Right renal cortex interstitium (tissue), 3 donors: ENCODE measurements at places on chromosomes 3 and 15.

DNA sequence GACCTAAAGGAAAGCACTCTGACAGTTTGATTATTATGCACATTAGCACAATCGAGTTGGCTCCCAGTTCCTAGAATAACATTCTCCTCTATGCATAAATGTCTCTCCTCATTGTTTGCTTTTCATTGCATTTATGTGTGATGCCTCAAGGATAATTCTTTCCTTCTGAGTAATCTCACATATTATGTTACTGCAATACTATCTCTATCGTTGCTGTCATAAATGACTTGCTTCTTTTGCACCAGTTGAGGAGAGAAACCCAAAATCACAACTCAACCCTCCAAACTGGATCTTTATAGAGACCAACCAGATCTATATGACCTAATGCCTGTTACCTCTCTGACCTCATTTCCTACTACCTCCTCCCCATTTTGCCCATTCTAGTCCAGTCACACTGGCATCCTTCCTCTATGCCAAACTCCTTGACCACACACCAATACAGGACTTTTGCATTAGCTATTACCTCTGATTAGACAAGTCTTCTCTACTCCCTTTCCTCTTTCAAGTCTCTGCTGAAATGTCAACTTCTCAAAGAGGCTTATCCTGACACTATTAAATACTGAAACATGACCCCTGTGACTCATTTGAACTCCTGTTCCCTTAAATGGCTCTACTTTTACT, 1026.0 kb downstream of the TUSC7 start:
- no peak for DNase-seq

GRCh38 chr3:194124193-194124592, 11.8 kb upstream of the HES1 start:
- DNase-seq = no peak

DNA sequence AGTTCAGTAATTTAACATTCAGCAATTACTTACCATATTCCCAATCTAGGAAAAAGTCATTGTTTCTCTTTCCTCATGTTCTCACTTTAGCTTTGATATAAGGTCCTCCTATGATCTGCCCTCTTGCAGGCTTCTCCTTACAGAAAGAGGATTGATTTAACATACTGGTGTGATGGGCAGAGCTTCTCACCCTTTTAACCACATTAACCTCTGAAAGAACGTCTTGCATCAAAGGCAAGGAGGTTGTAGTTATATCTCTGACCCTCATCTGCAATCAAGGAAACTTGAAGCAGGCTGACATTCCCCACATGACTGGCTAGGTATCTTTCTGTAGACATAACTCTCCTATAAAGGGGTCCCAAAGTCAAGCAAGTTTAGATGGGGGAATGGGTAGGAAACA, 39.5 kb downstream of the BTLA start:
- no peak for DNase-seq

DNA sequence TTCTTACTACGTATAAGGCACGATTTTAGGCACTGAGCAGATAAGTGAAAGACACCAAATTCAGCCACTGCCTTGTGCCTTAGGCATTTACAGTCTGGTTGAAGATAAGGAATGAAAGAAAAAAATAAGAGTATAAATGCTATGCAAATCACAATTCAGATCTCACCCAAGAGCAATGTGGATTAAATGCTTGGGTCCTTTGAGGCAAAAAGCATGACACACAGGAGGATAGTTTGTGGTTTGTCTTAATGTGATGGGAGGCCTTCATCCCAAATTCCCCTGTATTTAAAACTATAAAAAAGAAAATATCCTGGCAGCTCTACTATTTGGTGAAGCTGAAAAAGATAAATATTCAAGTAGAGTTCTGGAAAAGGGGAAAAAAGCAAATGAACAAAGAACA, 79.8 kb downstream of the TGFBR2 start:
- no peak for DNase-seq

GRCh38 chr3:154095832-154096421, 25.3 kb upstream of the ARHGEF26 start:
- no peak for DNase-seq
